Heart left ventricle (tissue), 16 donors: ENCODE measurements at places on chromosomes 13 and 19. TPM values are rescaled to one million over a fixed set of nuclear protein-coding genes. Genes with fewer than 3 reads are reported as not detected.

DNA sequence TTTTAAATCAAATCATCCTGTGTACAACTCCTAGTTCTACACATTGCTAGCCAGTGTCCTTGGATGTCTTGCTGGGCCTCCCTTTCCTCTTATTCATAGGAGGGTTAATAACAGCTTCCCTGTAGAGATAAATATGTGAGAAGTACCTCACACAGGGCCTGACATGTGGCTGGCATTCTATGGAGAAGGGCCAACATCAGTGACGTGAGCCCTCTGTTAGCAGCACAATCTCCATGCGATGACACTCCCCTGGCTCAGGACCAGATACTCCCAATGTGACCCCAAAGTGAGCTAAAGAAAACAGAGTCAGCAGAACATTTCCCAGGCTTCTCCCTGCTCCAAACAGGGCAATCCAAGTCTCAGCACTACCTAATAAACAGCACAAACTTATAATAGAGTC lies 818.4 kb downstream of the DIAPH3 start:
- DNase-seq = peak; percentile 69

GRCh38 chr13:40379196-40379595 lies 287.2 kb downstream of the FOXO1 start:
- DNase-seq = no peak

KLF5 gene
- 1.5 TPM for total RNA-seq

- no peak for DNase-seq
Measured at GRCh38 chr13:41500511-41500910, 43.2 kb downstream of the RGCC start.

DNA sequence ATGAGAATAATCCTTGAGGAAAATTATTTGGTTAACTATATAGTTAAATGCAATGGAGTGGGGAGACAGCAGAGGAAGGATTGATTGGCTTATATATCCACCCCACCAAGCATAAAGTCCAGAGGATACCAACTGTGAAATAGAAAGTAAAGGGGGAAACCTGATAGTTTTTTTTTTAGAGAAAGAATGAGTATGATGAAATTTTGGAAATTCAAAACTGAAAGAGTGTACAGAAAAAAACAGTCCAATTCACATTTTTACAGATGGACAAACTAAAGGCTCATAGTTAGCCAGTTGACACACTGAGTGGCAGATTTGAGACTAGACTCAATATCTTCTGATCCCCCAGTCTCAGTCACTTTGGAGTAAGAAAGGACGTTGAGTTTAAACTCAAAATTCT lies 51.1 kb downstream of the FNDC3A start:
- no peak for DNase-seq

KCNN4 gene
- total RNA-seq = 1.2 TPM

GRCh38 chr13:68439817-68440216 lies 1209.7 kb upstream of the PCDH9 start:
- DNase-seq = no peak

DNA sequence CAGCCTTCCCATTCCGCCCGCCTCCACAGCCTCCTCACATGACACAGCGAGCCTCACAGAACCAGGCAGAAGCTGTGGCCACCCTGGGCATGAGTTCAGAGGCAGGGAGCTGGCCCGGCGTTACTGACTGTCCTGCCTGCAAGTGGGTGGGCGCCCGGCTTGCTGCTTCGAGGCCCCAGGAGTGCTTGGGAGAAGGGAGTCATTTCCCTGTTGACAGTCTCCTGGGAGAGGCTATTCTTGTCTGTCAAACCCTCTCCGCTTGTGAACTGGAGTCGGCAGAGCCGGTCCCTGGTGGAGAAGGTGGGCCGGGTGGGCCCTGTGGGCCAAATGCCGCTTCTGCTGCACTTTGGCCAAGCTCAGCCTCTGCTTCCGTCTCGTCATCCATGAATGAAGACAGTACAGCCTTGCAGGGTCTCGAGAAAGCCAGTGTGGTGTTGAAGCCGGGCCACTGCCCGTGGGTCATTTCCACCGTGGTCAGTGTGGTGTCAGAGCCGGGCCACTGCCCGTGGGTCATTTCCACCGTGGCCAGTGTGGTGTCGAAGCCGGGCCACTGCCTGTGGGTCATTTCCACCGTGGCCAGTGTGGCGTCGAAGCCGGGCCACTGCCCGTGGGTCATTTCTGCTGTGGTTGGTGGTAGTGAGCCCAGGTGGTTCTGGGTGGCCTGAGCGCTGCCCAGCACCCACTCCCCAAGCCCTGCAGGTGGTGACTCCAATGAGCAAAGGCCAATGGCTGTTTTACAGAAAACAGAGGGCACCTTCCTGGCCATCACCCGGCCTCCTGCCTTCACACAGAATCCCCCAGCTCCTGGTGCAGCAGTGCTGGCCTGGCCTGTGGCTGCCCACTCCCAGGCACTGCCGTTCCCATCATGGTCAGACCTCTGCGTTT lies 13.5 kb upstream of the F7 start:
- DNase-seq = no peak

GRCh38 chr19:11063434-11063833 lies 25.8 kb upstream of the LDLR start:
- no peak for DNase-seq

- no peak for DNase-seq
Measured at GRCh38 chr13:109816112-109816807, 29.9 kb upstream of the IRS2 start.

DNA sequence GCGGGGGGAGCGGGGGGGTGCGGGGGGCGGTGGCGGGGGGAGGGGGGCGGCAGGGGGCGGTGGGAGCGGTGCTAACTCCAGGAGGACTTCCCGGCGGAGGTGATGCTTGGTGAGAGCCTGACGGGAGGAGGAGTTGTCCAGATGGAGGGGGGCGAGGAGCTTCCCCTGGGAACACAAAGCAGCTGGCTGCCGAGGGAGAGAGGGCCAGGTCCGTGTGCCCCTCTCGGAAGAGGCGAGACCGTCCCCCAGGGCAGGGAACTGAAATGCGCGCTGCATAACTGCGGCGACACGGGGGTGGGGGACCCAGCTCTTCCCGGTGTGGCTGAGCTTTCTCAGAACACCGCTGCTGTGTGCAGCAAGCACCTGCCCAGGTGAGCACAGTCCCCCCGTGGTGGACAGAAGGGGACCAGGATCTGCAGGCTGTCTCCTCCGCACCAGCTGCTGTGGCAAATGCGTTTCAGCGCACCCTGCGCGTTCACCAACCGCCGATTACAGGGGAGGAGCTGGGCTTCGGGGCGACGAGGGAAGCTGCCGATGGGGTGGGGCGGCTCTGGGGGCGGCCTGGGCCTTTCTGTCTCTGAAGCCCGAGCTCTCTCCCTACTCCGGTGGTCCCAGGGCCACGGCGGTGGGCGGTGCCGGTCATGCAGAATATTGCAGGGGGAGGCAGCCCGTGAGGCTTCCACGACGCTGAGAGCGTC lies 54.7 kb upstream of the F7 start:
- DNase-seq = peak; percentile 21

DHRS12 gene
- 11.6 TPM for total RNA-seq

DNA sequence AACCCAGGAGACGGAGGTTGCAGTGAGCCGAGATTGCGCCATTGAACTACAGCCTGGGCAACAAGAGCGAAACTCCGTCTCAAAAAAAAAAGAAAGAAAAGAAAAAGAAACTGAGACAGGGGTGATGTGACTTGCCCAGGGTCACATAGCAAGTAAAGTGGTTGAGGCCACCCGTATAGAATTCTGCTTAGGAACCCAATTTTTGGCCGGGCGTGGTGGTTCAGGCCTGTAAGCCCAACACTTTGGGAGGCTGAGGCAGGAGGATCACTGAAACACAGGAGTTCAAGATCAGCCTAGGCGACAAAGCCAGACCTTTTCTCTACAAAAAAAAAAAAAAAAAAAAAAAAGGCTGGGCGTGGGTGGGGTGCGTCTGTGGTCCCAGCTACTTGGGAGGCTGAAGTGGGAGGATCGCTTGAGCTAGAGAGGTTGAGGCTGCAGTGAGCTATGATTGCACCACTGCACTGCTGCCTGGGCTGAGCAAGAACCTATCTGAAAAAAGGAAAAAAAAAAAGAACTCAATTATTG lies 1.3 kb downstream of the SNRPA start:
- DNase-seq = no peak

ARGLU1 gene
- 28.0 TPM for total RNA-seq

- DNase-seq = peak; percentile 15
Measured at GRCh38 chr13:96984051-96984508, 10.2 kb downstream of the OXGR1 start.

DNA sequence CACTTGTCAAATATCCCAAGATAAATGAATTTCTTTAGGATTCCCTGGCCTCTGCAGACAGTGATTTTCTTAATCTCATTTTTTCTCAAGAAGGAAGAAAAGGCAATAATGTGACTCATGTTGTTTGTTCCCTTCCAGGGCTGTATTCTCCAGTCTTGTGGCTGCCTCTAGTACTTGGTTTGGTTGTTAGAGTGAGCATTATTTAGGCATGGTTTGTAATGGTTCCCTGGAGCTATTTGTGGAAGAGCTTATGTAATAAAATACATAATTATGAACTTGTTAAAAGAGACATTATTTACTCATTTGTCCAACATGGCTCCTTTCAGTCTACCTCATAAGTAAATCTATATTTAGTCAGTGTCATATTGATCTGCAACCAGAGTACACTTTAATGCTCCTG lies 270.4 kb downstream of the DCT start:
- no peak for DNase-seq

DNA sequence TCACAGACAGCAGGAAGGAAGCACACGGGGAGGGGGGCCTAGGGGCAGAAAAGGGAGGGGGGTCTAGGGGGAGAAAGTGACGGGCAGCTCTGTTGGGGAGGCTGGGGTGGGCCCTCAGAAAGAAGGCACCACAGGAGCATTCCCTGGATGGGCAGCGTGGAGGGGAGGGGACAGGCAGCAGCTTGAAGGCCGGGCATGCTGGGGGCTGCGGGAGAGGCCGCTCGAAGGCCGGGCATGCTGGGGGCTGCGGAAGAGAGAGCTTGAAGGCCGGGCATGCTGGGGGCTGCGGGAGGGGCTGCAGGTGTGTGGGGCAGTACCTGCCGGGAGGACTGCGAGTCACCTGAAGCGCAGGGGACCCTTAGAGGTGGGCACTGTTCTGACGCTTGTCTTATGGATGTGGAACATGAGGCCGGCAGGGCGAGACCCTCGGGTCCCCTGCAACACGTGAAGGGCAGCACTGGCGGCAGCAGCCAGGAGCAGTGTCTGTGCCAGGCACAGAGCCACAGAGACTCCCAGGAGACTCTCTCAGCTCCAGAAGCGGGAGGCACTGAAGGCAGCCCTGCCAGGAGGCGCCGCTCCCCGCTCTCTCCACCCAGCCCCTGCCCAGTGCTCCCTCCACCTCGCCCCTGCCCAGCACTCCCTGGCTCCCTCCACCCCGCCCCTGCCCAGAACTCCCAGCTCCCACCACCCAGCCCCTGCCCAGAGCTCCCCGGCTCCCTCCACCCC lies 13.3 kb downstream of the ZNF787 start:
- no peak for DNase-seq

DNA sequence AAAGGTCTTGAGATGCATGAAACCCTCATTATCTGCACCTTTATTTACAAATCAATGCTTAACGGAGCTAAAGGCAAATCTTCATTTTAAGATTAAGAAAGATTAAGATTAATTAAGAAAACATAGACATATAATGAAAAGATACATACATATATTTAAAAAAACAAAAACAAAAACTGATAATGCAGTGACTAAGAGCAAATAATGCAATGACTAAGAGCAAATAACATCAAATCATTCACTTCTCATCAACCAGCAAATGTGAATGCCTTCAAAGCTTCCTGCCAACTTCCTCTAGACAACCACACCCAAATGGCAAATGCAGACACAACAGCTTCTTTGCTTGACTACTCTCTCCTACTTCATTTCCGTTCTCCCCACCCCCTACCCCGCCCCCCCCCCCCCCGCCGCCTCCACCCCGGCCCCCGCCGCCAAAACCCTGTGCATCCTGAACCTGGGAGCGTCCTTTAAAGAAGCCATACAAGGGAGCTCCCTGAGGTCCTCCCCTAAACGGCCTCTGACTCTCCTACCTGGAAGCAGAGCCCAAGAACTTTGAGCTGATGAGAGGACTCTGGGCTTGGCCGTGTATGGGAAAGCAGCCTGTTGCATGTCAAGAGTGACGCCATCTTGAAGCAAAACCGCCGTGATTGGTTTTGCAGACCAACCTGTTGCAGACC lies 24.5 kb downstream of the TEX101 start:
- no peak for DNase-seq

GRCh38 chr19:45876161-45876410 lies 9.9 kb downstream of the IRF2BP1 start:
- no peak for DNase-seq

GRIN3B gene
- total RNA-seq = 0.09 TPM

FBXO46 gene
- total RNA-seq = 17.8 TPM

NCCRP1 gene
- total RNA-seq = not detected

- DNase-seq = no peak
Measured at GRCh38 chr19:9144920-9145319, 4.7 kb downstream of the ZNF317 start.

GRCh38 chr19:5932609-5933262 lies 18.7 kb downstream of the CAPS start:
- no peak for DNase-seq

PCDH17 gene
- total RNA-seq = 6.8 TPM

ZSWIM9 gene
- 6.5 TPM for total RNA-seq

GRCh38 chr13:23450340-23451046 lies 17.0 kb upstream of the SACS start:
- DNase-seq = no peak

GRCh38 chr13:90613076-90613795 lies 734.3 kb upstream of the MIR17HG start:
- DNase-seq = no peak

FUT1 gene
- 2.8 TPM for total RNA-seq

- DNase-seq = no peak
Measured at GRCh38 chr19:11506101-11506555, 489 bp upstream of the ZNF653 start.

DNA sequence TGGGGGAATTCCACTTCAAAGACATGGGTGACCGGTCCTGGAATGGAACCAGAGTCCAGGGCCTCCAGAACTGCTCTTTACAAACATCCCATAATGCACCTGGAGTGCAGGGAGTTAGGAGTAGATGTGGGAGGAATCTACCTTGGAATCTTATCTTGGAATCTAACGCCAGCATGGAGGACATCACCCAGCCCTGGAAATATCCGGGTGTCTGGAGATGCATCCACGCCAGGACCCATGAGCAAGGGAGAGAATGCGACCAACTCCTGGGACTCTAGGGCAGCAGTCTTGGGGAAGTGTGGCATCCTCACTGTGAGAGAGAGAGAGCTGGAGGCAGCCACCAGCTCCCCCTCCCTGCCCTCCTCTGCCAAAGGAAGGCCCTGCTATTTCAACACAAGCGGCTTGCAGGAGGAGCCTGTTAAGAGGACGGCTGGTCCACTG lies 211.8 kb downstream of the UQCRFS1 start:
- DNase-seq = no peak

DNA sequence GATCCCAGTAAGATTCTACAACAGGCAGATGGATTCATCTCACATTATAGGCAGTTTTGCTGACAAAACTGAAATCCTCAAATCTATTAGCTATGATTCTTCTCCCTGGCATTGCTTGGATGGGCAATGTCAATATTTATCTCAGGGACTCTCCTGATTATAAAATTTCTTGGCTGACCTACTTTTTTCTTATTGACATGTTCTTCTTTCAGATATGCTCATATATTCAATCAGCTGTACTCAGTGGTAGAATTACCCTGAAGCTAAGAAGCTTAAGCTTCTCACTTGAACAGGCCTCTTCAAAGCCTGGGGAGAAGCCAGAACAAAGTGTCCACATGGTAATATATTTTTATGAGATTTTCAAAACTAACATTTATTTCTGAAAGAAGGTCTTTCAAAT lies 513.6 kb downstream of the PCDH9 start:
- DNase-seq = no peak

VSTM2B gene
- not detected for total RNA-seq

- DNase-seq = no peak
Measured at GRCh38 chr19:16383584-16384161, 59.0 kb downstream of the KLF2 start.

- DNase-seq = no peak
Measured at GRCh38 chr13:75968103-75968838, 332.1 kb downstream of the LMO7 start.

RABAC1 gene
- total RNA-seq = 60.6 TPM
